ENCODE measurements at places on chromosomes 6 and 20.

GRCh38 chr6:96286503-96286902 is 235.1 kb upstream of the UFL1 start:
- DNase-seq: no peak

GRCh38 chr6:1144842-1145767 is 166.8 kb upstream of the FOXQ1 start:
- DNase-seq: no peak

- DNase-seq: no peak
Observed at GRCh38 chr6:37696220-37696840, 1.4 kb downstream of the MDGA1 start.

DNA sequence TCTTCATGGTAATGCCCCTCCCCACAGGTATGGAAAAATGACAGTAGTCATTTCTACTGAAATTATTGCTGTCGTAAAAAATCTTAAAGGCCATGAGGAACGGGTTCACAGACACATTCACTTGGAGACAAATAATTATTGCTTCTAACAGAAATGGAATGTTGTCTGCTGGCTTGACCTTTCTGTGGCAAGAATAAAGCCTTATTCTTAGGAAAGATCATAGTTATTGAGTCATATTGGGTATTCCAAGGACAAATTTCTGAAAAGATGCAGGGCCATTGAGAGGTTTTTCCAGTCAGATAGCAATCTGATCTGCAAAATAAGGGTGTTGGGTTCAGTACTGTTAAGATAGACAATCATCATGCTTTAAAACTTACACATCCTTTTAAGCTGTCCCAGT is 29.2 kb downstream of the AKAP7 start:
- no peak for DNase-seq

DNA sequence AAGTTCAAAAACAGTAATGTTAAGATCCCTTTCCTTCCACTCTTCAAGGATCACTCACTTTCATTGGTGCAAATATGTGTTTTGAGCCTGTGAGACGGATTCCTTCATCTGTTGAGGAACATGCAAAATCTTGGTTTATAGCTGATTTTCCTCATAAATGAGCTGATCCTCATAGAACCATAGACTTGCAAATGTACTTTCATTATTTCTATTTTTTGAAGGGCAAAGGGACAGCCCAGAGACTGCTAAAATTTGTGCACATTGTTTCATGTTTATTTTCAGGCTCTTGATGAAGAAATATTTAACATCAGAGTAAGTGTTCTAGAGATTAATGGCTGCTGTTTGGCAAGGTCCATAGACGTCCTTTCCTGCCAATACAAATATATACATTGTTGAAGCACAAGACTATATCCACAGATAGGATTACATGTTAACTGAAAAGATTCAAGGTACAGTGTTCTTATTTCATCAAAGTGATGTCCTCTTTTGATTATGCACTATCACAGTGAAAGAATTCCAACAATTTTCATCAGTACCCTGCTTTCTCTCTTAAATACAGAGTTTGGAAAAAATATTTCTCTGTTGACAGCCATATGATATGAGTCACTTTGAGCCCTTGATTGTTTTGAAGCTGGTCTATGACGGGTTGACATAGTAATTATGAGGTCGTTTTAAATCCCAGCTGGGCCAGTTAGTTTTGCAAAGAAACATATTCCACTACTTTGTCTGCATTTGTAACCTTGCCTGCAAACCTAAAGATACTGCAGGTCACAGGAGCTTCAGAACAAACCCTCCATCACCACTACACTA is 95.7 kb downstream of the FILIP1 start:
- DNase-seq: peak; percentile 42

GRCh38 chr6:98946879-98947410 is 801 bp downstream of the FBXL4 start:
- peak; percentile 6 for DNase-seq

DNA sequence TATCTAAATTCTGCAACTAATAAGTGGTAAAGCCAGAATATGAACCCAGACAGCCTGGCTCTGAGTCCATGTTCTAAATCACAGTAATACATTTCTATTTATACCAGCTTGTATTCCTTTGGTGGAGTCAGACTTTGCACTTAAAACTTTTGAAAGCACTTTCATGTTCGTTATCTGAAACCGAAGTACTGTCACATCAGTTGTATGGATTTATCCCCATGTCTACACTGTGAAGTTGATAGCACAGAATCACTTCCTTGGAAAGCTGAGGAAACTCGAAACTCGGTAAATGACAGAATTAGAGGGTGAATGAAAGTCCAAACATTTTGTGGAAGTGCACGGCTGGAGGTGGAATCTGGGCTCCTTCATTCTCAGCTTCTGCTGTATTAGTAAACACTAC is 28.3 kb upstream of the CTAGE9 start:
- no peak for DNase-seq

- DNase-seq: peak; percentile 54
Observed at GRCh38 chr6:131924881-131925474, 26.2 kb downstream of the CCN2 start.

- DNase-seq: no peak
Observed at GRCh38 chr20:59334651-59335300, 34.4 kb downstream of the EDN3 start.

GRCh38 chr6:134821397-134821796 is 128.5 kb downstream of the ALDH8A1 start:
- DNase-seq: no peak

DNA sequence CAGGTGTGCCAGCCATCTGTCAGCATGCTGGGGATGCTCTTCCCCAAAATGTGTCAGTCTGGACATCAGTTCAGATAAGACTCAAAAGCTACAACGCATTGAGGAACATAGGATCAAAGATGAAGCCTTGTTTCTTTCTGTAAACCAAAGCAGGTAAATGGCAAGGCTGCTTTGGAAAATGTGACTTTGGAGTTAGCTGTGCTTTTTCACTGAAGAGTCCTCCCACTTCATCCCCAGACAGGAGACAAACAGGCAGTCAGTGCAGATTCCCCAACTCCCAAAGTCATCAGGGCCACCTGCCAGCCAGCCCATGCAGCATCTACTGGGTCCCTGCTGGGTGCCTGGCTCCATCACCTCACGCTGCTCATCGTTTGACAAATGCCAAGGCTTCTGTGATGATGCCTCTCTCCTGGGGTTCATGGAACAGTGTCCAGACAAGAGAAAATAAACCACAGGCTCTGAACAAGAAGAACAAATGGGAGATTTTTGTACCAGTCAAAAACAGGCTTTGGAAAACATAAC is 205.0 kb upstream of the BTBD3 start:
- DNase-seq: no peak

DNA sequence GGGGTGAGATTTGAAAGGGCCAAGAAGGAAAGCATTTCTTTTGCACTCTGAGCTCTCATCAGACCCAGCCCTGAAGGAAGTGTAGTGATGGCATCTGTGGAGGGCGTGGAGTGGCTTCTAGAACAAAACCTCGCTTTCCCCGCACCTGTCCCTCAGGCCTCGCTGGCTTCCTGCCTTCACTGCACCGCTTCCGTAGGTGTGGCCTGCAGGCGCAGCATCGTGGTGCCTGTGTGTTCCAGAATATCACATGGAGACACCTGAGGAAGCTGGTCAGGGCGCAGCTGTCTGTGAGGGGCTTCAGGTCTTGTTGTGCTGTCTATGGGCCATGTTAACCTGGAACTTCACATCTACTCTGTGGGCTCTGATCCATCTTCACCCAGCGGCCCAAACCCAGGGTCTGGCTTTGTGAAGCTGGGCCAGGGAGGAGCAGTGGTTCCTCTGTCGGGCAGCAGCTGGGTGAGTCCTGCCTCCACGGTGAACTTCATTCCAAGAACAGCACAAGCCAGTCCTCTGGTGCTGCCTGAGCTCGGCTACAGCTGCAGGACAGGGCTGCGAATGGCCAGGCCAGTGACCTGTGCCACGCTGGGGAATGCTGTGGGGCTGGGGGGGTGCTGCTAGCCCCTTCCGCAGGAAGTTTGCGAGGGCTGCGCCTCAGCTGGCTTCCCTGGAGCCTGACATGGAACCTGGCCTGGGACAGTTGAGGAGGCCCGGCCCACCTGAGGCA is 40.9 kb downstream of the DSTN start:
- DNase-seq: no peak

GRCh38 chr6:151323791-151324487 is 67.4 kb downstream of the ZBTB2 start:
- DNase-seq: peak; percentile 85
